ENCODE measurements at places on chromosomes 3 and 15. TPM values are rescaled to one million over a fixed set of nuclear protein-coding genes. Genes with fewer than 3 reads are reported as not detected.

The SI gene
- total RNA-seq, result 78.4 TPM

The HHATL gene
- not detected for total RNA-seq

The CPLX3 gene
- total RNA-seq, result not detected

The DPPA2 gene
- not detected for total RNA-seq

The COL8A1 gene
- total RNA-seq, result 2.4 TPM

The CAV3 gene
- not detected for total RNA-seq

DNA sequence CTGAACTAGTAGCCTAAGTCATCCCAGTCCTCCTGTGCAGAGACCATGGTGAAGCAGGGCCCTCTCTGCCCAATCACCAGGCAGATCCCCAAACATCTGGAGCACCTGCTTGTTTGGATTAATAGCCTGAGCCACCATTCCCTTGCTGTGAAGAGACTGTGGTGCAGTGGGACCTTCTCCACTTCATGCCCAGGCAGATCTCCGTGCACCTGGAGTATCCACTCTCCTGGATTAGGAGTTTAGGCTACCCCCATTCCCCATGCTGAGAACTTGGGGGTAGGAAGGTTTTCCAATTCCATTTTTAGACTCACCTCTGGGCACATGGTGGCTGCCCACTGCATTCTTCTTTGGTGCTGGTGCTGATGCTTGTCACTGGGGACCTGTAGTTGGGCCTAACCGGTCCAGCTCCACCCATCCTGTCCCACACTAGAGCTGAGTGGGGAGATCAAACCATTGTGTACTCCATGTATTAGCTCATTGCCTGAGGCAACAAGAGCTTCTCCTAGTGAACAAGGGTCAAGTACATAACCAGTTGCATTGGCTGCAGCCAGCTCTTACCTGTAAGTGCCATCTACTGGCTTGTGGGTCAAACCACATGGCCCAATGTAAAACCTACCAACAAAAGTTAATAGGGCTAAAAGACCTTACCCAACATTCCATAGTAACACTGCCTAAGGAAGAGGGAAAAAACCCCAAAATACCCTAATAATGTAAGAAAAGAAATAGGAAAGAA lies 382.5 kb upstream of the CBLB start:
- H3K4me1 ChIP-seq, result no peaks in the 10 kb centered on the region
- no peaks in the 10 kb centered on the region for H3K27me3 ChIP-seq
- H3K4me3 ChIP-seq, result no peak overlapping the region
- H3K27ac ChIP-seq, result no peak overlapping the region
- no peak for DNase-seq
- no peaks in the 10 kb centered on the region for H3K36me3 ChIP-seq

GRCh38 chr3:13145131-13145825 lies 72.0 kb upstream of the IQSEC1 start:
- H3K4me3 ChIP-seq, result no peak overlapping the region
- H3K4me1 ChIP-seq, result no peaks in the 10 kb centered on the region
- H3K27me3 ChIP-seq, result no peaks in the 10 kb centered on the region
- no peak overlapping the region for H3K27ac ChIP-seq

DNA sequence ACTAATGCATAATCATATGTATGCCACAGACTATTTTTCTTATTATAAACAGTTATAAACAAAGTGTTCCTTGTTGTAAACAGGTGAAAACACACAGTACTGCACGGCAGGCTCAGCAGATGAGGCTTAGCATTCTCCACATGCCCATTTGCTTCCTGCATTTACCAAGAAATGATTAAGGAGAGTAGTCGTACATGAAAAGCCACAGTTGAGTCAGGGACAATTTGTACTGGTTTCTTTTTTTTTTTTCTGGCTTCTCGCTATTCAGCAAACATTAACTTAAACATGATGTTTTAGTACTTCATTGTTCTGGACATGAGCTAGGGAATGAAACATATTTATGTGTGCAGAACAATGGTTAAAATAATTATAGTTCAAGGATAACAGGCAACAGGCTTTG lies 63.4 kb downstream of the GHSR start:
- H3K4me1 ChIP-seq, result no peaks in the 10 kb centered on the region
- H3K36me3 ChIP-seq, result no peaks in the 10 kb centered on the region
- H3K27ac ChIP-seq, result no peak overlapping the region
- H3K27me3 ChIP-seq, result no peaks in the 10 kb centered on the region

DNA sequence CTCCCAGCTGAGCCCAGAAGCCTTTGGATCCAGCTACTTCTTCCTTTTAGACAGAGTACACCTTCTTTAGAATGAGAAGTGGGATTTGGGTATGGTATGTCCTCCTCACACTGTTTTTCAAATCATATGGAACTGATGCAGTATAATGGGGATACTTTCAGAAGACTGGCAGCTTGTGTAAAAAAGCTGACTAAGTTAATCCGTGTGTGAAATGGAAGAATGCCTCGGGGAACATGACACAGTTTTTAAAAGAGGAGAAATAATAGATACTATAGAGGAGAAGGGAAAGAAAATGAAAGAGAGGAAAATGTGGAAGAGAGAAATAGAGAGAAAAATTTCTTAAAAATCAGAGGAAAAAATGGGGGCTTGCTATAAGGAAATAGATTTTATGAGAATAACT lies 47.7 kb downstream of the TUSC7 start:
- H3K4me3 ChIP-seq, result no peak overlapping the region
- no peaks in the 10 kb centered on the region for H3K36me3 ChIP-seq
- H3K27ac ChIP-seq, result no peak overlapping the region

- H3K4me3 ChIP-seq, result no peak overlapping the region
- peak overlapping the region; percentile 42 for H3K27ac ChIP-seq
- peaks cover 36% of the 10 kb centered on the region for H3K4me1 ChIP-seq
- H3K27me3 ChIP-seq, result no peaks in the 10 kb centered on the region
- DNase-seq, result no peak
Observed at GRCh38 chr3:64488939-64489338, 198.9 kb downstream of the ADAMTS9 start.

DNA sequence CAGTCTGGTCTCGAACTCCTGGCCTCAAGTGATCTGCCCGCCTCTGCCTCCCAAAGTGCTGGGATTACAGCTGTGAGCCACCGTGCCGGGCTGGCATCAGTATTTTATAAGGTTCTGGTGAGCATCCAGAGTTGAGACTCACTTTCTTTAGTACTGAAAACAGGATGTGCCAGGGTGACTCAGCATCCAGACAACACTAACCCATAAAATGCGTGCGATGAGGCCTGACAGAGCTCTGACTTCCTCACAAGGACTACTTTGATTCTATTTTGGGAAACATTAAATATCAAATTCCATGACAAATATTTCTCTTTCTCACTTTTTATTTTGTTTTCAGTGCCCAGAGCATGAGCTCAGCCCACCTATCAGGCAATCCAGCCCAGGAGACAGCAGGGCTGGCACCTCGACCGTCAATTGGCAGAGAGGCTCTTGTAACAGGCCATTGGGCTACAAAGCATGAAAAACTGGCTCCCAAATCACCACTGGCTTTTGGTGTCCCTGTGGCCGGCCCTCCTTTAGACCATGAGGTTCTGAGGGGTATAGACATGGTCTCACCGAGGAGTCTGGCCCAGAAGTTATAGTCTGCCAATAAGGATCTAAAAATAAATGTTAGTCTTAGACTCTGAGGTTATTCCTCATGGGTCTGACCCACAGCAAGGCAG lies 75.0 kb downstream of the FEM1B start:
- DNase-seq, result peak; percentile 54
- H3K27ac ChIP-seq, result peak overlapping the region; percentile 73
- no peaks in the 10 kb centered on the region for H3K27me3 ChIP-seq
- H3K4me1 ChIP-seq, result no peaks in the 10 kb centered on the region
- no peak overlapping the region for H3K4me3 ChIP-seq

DNA sequence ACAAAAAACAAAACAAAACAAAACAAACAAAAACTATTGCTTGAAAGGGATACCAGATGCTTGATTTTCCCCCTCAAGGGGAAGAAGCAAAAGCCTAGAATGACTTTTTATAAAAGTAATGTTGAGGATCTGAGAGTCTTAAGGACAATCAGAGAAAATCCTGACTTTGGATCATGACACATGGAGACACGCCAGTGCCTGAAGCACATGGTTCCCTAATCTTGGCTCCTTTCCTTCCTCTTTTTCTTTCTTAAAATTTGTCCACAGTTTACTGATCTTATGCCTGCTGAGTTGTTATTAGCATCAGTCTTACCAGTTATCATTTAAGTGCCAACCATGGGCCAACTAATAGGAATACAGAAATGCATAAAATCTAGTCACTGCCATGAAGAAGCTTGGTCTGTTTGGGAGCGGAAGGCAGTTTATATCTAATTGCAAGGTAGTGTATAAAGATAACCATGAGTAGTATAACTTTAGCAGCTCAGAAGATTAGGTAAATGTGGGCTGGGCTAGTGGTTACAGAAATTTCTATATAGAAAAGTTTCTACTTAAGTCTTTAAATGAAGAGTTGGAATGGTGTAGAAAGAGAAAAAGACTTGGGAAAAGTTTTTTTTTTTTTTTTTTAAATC lies 6.9 kb downstream of the GLCE start:
- no peak overlapping the region for H3K4me3 ChIP-seq
- peaks cover 7% of the 10 kb centered on the region for H3K4me1 ChIP-seq
- H3K27ac ChIP-seq, result no peak overlapping the region
- H3K36me3 ChIP-seq, result no peaks in the 10 kb centered on the region

- H3K36me3 ChIP-seq, result no peaks in the 10 kb centered on the region
- DNase-seq, result peak; percentile 20
- H3K4me1 ChIP-seq, result peaks cover 11% of the 10 kb centered on the region
- H3K4me3 ChIP-seq, result peak overlapping the region; percentile 23
- no peak overlapping the region for H3K27ac ChIP-seq
- no peaks in the 10 kb centered on the region for H3K27me3 ChIP-seq
Observed at GRCh38 chr15:42921342-42921731, 759 bp upstream of the TTBK2 start.

GRCh38 chr3:156218353-156218744 lies 98.0 kb downstream of the KCNAB1 start:
- H3K4me1 ChIP-seq, result peaks cover 4% of the 10 kb centered on the region
- H3K36me3 ChIP-seq, result no peaks in the 10 kb centered on the region
- no peak overlapping the region for H3K4me3 ChIP-seq
- DNase-seq, result no peak
- H3K27me3 ChIP-seq, result no peaks in the 10 kb centered on the region

GRCh38 chr3:177710506-177710905 lies 513.2 kb upstream of the TBL1XR1 start:
- no peaks in the 10 kb centered on the region for H3K36me3 ChIP-seq
- H3K27ac ChIP-seq, result no peak overlapping the region
- H3K4me1 ChIP-seq, result peaks cover 7% of the 10 kb centered on the region
- DNase-seq, result no peak

- H3K4me3 ChIP-seq, result no peak overlapping the region
- H3K27ac ChIP-seq, result no peak overlapping the region
- no peaks in the 10 kb centered on the region for H3K27me3 ChIP-seq
- H3K4me1 ChIP-seq, result no peaks in the 10 kb centered on the region
- no peak for DNase-seq
Observed at GRCh38 chr3:119783883-119784282, 2.0 kb downstream of the NR1I2 start.

GRCh38 chr3:12946251-12946648 lies 104.9 kb upstream of the RPL32 start:
- H3K4me3 ChIP-seq, result no peak overlapping the region
- H3K36me3 ChIP-seq, result no peaks in the 10 kb centered on the region
- H3K27ac ChIP-seq, result no peak overlapping the region
- no peaks in the 10 kb centered on the region for H3K27me3 ChIP-seq
- H3K4me1 ChIP-seq, result peaks cover 24% of the 10 kb centered on the region

DNA sequence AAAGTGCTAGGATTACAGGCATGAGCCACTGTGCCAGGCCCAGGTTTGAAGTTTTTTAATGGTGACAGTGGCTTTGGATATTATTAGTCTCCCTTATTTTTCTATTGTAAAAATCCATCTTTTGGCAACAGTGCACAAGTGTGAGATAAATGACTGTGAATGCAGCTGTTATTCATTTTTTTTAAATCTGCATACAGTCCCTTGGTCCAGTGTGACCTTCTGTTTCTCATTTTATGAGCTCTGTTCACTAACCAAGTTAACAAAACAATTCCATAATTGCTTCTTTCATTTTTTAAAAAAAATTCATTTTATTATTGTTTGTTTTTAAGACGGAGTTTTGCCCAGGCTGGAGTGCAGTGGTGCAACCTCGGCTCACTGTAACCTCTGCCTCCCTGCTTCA lies 381.8 kb downstream of the NAALADL2 start:
- H3K4me3 ChIP-seq, result no peak overlapping the region
- no peaks in the 10 kb centered on the region for H3K27me3 ChIP-seq
- H3K36me3 ChIP-seq, result no peaks in the 10 kb centered on the region
- no peak overlapping the region for H3K27ac ChIP-seq
- H3K4me1 ChIP-seq, result no peaks in the 10 kb centered on the region

DNA sequence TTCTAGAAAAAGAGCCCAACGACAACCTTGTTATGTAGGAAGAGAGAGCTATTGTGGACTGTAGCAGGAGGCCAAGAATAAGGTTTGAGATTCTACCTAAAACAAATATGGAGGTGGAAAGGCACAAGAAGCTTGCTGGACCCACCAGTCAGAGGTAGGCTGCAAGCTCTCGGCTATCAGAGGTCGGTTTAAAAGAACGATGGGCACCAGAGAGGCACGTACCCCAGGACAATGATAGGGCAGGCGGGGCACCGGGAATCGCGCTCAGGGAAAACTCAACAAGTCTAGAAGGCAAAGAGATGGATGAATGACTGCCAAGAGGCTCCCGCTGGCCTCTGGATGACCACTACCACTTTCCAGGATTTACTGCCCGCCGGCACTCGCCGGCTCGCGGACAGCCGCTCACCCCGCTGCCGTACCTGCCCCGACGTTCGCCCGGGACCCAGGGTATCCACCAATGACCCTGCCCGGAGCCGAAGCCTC lies 1.1 kb downstream of the HDGFL3 start:
- H3K4me1 ChIP-seq, result peaks cover 12% of the 10 kb centered on the region
- no peaks in the 10 kb centered on the region for H3K27me3 ChIP-seq
- peak overlapping the region; percentile 94 for H3K27ac ChIP-seq
- DNase-seq, result no peak
- H3K4me3 ChIP-seq, result peak overlapping the region; percentile 95
- no peaks in the 10 kb centered on the region for H3K36me3 ChIP-seq

GRCh38 chr3:180117381-180118163 lies 80.8 kb upstream of the PEX5L start:
- H3K36me3 ChIP-seq, result no peaks in the 10 kb centered on the region
- H3K4me1 ChIP-seq, result no peaks in the 10 kb centered on the region
- DNase-seq, result no peak
- no peak overlapping the region for H3K27ac ChIP-seq
- no peak overlapping the region for H3K4me3 ChIP-seq

DNA sequence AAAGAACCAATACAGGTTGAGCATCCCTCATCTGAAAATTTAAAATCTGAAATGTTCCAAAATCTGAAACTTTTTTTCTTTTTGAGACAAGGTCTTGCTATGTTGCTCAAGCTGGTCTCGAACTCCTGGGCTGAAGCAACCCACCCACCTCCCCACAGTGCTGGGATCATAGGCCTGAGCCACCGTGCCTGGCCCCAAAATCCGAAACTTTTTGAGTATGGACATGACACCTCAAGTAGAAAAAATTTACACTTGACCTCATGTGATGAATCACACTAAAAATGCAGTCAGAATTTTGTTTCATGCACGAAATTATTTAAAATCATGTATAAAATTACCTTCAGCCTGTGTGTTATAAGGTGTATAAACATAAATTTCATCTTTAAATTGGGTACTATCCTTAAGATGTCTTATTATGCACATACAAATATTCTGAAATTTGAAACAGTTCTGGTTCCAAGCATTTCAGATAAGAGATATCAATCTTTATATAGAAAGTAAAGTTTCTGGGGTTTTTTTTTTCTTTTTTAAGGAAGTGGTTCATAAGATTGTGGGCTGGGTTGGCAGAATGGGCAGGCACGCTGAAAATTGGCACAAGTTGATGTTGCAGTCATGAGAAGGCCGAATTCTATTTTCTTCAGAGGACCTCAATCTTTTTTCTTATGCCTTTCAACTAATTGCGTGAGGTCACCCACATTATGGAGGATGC lies 72.5 kb downstream of the SPRED1 start:
- DNase-seq, result no peak
- H3K4me3 ChIP-seq, result no peak overlapping the region
- no peak overlapping the region for H3K27ac ChIP-seq
- no peaks in the 10 kb centered on the region for H3K4me1 ChIP-seq
